Sigmoid colon (tissue), 7 donors: ENCODE measurements at places on chromosomes 11 and 22. TPM values are rescaled to one million over a fixed set of nuclear protein-coding genes. Genes with fewer than 3 reads are reported as not detected.

- DNase-seq = no peak
Observed at GRCh38 chr11:77332259-77332658, 30.8 kb upstream of the GDPD4 start.

DNA sequence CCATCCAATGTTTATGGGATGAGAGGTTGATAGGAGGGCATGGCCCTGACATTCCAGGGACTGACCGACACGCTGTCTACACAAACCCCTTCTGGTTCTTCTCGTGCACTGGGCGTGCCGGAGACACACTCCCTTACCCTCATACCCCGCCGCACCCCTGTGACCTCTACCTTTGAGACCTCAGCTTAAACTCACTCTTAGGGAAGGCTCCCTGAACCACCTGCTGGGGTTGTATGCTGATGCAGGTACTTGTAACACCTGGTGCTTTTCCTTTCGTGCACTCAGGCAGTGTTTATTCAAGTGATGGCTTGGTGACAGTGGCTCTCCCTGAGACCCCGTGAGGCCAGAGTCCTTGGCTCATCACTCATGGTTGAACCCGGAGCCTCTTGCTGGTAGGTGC, 12.0 kb downstream of the PPARA start:
- no peak for DNase-seq

DNA sequence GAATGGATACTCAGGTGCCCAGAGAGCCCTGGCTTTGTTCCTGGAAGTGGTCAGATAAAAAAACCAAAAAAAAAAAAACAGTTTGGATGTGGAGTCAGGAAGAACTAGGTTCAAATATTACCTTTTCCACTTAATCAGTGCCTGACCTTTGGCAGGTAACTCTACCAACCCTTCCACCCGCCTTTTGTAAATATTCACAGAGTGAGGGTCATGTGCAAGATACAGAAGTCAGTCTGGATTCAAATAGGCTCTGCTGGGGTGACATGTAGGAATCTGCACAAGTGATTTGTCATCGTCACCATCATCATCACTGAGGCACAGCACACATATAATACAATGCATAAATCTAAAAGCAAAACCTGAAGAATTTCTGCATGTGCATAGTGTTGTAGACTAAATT, 490.7 kb downstream of the MIAT start:
- no peak for DNase-seq

DNA sequence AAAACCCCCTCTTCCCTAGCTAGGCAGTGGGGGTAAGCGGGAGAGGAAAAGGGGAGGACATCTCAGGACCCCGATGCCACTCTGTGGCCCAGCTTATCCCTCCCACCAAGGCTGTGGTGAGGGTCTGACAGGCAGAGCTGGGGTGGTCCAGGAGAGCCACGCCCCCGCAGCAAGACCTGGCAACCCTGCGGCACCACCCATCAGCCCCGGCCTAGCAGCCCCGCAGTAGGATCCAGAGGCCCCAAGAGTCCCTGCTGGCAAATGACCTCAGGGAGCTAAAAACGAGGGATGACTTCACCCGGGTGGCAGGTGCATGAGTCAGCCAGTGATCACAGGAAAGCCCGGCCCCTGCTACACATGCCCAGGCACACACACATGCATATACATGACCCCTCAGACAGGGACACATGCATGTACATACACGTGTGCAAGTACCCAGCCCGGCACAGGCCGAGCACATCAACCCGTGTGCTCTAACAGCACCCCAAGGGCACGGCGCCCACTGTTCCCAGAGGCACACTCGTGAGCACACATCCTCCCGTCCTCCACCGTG, 32.3 kb downstream of the ARVCF start:
- DNase-seq = peak; percentile 84

- no peak for DNase-seq
Observed at GRCh38 chr11:116778556-116778955, 5.8 kb upstream of the BUD13 start.

GRCh38 chr11:47010179-47010578, 73.6 kb downstream of the CSTPP1 start:
- no peak for DNase-seq

DNA sequence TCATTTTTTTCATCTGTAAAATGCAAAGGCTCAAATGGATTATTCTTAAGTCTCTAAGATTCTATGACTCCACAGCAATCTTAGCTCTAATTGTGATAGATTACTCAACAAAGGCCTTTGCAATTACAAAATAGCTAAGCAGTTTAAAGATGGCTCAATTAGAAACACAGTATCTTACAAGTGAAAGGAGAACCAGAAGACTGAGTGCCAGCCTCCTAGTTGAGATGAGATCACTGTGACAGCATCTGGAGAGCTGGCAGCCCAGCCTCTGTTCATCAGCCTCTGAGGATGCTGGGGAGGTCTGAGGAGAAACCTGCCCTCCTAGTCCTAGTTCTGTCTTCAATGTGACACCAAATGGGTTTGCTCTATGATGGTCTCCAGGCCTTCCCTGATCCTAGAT, 158.4 kb upstream of the NARS2 start:
- no peak for DNase-seq

DNA sequence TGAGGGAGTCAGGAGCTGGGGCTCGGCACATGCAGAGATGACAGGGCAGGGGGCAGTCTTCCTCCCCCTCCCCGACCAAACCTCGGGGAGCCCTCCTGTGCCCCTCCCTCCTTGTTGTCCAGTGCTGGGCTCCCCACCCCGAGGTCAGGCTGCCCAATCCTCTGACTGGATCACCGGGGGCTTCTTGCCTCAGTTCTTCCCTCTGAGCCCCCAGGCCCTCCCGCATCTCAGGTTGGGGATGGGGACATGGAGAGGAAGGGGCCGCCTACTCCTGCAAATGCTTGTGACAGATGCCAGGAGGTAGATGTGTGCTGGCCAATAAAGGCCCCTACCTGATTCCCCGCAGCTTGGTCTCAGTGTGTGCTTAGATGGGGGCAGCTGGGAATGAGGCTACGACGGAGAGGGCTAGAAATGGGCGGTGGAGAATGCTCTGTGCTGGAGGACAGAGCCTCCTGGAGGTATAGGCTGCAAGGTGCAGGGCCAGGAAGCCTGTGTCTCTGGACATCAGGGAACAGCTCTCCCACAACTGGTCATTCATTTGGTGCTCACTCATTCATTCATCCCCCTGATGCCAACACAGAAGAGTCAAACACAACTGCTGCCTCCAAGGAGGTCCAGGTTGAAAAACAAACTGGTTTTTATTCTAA, 8.4 kb downstream of the RHBDD3 start:
- no peak for DNase-seq

Gene PTPN5
- 0.33 TPM for total RNA-seq

Gene OR52H1
- 1.6 TPM for total RNA-seq

Gene PGR
- total RNA-seq = 12.0 TPM

Gene PAFAH1B2
- 60.4 TPM for total RNA-seq
